NCI-H524 (cell line): ENCODE measurements at places on chromosomes 12 and 14.

- DNase-seq: no peak
These were observed 1.1 kb downstream of the SYNJ2BP start for GRCh38 chr14:70415788-70416187.

GRCh38 chr12:101230547-101230946 lies 20.5 kb upstream of the SLC5A8 start:
- DNase-seq: no peak

DNA sequence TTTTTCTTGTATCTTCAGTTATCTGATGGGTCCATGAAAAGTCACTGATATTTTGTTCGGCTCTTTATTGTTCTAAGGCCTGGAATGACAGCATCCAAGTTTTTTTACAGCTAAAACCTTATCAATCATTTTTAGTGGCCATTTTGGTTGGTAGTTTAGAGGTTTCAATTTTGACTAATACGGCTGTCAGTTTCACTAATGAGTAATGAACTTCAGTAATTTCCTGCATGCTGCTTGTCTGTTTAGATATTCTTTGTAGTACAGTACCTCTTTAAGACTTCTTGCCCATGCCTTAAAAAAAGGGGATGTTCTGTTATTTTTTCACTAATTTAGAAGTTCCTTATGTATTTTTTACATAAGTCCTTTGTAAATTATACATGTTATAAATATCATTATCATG lies 176.7 kb downstream of the LRFN5 start:
- DNase-seq: no peak

GRCh38 chr14:77071938-77072388 lies 26.1 kb upstream of the CIPC start:
- no peak for DNase-seq

DNA sequence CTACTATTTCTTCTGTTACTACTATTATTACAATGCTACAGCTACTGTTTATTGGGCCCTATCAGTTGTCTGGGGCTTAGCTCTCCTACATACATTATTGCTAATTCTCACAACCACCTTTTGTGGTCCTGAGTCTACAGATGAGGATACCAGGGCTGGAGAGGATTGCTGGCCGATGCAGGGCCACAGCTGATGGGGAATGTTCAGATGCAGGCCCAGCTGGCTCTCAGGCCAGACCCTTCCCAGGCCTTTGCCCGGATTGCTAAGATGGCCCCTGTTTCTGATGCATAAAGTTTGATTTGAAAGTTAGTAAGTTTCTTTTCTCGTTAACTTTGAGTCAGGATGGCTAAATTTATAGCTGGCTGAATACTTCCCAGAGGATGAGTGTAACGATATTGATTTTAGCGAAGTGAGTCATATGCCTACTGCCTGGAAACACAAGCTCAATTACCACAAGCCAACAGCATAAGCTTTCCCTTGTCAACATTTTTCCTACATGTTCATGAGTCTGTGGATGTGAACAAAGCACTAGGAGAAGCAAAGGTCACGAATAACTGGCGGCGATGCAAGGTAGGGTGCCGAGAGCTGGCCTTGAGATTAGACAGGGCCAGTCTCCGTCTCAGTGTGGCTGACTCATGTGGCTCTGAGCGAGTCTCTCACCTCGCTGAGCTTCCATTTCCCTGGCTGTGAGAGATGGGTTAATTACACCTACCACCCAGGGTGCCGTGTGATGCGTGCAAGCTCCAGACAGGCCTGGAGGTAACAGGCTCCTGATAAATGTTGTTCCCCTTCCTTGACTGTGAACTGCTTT lies 111.0 kb downstream of the BEGAIN start:
- DNase-seq: no peak

GRCh38 chr12:132074216-132074615 lies 69.9 kb downstream of the DDX51 start:
- DNase-seq: no peak

DNA sequence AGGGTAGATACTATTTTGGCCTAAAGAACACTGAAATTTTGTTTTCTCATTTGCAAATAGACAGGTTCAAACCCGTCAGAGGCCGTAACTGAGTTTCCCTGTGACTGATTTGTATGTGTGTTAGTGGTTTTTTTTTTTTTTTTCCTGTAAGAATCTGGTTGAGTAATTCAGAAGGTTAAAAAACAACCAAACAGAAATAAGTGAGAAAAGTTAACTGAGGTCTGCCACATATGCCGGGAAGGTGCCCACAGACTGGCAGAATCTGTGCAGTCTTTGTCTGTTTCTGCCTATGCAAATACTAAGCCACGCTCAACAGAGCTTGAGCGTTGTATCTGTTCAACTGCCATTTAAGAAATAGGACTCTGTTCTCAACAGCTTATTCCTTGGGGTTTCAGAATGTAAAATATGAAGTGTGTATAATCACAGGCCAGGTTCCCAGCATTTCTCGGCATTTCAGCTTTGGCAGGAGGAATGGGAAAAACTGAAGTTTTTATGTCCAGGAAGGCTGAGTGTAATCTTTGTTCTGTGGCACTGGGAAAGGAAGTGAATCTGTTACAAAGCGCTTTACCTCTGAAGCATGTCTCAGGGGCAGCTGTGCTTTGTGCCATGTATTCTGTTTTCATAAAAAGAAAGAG lies 181.9 kb downstream of the PRKCH start:
- DNase-seq: no peak

DNA sequence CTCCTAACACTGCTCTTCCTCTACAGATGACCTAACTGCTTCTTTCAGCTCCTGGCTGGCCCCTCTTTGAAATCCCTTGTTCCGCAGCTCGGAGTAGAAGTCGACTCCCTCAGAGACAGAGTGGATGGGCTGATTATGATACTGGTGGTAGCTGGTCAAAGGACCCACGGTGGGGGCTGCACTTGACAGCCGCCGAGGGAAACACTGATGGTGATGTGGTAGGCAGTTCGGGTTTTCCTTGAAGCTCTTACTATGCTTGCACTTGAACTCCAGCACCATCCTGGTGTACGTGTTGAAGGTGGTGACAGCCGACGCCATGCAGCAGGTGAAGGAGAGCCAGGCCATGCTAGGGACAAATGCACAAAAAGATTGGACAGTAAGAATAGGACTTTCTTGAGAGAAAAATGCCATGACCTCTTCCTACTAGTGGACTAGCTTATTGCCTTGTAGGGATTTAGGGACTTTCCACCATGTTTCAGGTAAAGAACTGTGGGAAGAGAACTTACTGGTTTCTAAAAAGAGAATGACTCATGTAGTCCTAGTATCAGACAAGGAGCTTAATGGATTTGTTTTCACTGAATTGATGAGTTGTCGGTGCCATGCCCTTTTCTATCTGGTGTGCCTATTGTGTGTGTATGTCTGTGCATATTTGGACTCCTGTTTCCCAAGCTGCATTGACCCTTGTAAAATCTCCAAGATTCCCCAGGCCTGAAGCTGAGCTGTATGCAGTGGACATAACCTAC lies 18.4 kb downstream of the GSG1 start:
- no peak for DNase-seq

DNA sequence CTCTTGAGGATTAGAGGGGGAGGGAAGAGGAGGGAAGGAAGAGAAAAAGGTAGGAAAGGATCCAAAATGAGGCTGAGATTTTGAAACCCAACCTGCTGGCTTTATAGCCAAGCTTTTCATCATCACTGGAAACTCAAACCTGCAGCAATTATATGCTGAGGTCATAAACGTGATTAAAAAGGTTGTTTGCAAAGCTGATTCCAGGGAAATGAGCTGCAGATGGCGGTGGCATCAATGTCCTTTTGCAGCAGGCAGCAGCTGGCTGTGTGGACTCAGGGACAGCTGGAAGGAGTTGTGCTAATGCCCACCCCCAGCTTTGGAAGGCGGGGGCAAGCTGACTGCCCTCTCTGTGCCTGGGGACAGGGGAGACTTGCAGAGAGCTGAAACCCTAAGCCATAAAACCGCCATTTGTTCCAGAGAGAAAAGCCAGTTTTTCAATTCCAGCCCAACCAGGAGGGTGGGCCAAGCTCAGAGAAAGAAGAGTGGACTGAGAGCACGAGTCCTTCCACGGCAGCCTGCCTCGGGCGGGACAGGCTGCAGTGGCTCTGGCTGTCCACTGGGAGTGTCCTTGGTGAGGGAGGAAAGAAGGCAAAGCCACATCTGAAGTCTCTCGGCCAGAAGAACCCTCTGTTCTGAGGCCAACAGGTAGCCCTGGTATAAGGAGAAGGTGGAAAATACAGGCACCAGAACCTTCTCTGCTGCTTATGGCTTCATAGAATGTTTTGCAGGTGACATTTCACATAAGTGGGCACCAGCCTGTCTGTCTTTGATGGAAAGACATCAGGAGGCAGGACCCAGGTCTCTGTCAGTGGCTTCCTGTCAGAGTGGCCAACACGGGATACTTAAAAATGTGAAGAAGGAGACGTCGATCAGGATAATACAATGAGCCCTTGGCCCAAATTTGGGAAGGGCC lies 90.7 kb downstream of the SINHCAF start:
- DNase-seq: peak; percentile 93

DNA sequence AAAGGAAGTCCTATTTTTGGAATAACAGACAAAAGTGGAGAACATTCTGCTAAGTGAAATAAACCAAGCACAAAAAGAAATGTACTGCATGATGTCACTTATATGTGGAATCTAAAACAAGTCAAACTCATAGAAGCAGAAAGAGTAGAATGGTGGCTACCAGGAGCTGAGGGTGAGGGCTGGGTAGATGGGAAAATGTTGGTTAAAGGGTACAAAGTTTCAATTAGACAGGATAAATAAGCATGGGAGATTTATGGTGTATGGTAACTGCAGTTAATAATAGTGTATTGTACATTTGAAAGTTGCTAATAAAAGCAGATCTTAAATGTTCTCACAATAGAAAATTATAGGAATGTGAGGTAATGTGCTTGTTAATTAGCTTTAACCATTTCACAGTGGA lies 12.8 kb downstream of the LUM start:
- no peak for DNase-seq

- no peak for DNase-seq
These were observed 18.1 kb upstream of the IAPP start for GRCh38 chr12:21354641-21355040.

DNA sequence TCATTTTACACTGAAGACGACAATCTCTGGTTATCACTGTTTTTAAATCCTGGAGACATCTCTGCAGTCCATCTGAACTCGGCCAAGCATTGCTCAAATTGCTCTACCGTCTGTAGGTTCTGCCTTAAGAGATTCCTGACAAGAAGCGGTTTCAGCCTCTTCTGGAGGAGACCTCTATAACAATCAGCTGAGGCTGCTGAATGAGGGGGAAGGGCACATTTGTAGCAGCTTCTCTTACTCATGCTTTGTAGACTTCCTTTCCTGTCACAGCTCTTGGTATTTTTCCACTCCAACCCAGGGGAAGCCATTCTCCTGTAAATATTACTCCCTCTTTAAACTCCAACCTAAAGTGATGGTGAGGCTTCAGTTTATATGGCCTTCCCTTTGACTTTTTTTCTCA lies 3.0 kb downstream of the ARG2 start:
- DNase-seq: no peak

GRCh38 chr12:47361389-47362021 lies 281.7 kb upstream of the AMIGO2 start:
- peak; percentile 7 for DNase-seq

DNA sequence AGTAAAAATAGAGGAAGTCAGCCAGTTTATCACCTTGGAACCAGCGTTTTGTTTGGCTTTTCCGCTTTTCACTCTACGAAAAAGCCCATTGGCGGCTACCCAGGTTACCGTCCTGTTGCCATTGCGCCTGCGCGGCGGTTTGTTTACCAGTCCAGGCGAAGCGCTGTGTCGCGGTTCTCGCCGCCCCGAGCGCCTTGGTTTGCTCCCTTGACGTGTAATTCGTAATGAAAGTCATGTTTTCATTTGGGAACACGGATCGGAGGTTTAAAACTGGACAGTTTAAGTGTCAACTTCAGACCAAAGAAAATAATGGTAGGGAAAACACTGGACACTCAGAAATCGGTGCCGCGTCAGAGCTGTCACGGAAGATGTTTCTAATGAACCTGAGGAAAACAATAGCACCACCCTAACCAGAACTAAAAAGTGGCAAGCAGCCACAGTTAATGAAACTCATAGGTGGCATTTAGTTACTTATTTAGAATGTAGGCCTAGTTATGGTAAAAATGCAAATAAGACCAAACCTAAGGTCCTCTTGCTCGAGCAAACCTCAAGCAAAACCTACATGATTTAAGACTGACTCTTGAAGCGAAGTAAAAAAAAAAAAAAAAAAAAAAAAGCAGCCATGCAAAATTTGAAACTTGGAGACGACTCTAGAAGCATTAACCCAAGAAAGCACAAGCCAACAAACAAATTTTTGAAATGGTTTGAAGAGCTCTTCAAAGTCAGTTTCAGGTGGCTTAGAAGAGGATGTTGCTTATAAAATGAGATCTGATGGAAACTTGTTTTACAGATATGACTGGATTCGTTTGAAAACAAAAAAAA lies 790 bp upstream of the GPR19 start:
- DNase-seq: peak; percentile 22

DNA sequence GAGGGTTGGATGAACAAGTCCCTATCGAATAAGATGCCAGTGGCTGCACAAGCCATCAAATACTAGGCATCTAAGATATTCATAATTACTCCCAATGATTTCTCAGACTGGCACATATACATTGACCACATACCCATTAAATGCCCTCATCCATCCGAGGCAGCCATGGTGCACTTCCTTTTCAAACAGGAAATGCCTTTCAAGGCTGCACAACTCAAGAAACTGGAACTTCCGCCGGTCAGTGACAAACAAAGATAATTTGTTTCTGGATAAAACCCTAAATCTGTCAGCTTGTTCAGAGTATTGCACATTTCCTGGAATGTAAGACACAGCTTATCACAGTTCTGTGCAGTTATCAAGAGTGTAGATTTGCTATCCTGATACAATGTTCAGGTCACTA lies 203.7 kb downstream of the RMST start:
- no peak for DNase-seq

- DNase-seq: no peak
These were observed 131.4 kb downstream of the BBS10 start for GRCh38 chr12:76216585-76217472.

DNA sequence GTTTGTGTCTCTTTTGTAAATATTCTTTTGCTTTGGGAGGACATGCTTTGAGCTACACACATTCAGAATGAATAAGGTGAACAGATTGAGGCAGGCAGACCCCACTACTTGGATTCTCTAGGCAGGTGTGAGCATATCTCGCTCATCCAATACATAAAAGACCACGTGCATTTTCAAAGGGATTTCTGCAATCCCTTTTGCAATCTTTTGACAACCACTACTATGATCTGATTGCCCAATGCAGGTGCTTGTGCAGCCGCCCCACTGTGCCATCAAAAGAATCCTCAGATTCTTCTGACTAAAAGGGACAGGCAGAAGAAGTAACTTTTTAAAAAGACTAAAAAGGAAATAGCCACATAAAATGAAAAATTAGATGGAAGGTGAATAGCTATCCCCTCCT lies 341.4 kb downstream of the BMP4 start:
- no peak for DNase-seq

DNA sequence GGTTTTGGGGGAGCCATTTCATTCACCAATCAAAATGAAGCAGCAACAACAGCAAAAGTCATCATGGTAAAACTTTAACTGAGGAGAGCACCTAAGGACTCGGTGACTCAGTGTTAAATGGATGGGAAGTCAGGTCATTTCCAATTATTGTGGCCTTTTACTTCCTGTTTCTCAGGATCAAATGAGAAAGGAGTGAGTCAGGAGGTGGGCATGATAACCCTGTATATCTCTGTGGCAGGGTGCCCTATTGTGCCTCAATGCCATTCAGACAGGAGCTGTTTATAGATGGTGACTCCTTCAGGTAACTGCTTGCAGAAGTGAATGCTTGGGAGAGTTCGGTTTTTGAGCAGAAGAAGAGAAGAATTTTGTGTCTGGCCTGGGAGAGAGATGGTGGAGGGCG lies 135.5 kb upstream of the CPM start:
- DNase-seq: no peak

GRCh38 chr14:41062826-41063225 lies 543.9 kb upstream of the LRFN5 start:
- DNase-seq: no peak
